ENCODE measurements at places on chromosomes 4 and X.

DNA sequence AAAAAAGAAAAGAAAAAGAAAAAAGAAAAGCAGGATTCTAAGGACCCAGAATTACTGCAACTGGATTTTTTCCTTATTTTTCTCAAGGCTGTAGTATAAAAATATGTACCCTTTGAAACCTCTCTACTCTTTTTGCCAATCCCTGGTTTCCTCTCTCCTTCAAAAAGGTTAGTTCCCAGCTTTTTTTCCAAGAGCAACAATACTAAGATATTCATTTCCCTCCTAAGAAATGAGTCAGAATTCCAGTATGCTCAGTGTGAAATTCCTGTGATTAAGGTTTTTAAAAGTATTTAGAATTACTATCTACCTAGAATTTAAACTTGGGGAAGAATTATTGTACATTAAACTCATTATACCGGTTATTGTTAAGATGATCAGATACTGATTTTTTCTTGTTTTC, 22.0 kb downstream of the SMIM14 start:
- no peak for DNase-seq

GRCh38 chrX:8743126-8743732, 11.3 kb upstream of the ANOS1 start:
- peak; percentile 32 for DNase-seq

- DNase-seq: no peak
These were observed 58.0 kb downstream of the PJA1 start for GRCh38 chrX:69107231-69107739.

- no peak for DNase-seq
These were observed 185.4 kb downstream of the SOWAHB start for GRCh38 chr4:76712564-76712963.

GRCh38 chrX:54447461-54447860, 7.3 kb downstream of the TSR2 start:
- DNase-seq: no peak

GRCh38 chrX:153941336-153942252, 2.8 kb downstream of the RENBP start:
- DNase-seq: no peak

- DNase-seq: no peak
These were observed 6.7 kb upstream of the FAM200B start for GRCh38 chr4:15674926-15675325.

GRCh38 chr4:157079441-157079840, 3.5 kb downstream of the GLRB start:
- DNase-seq: no peak

GRCh38 chr4:24799544-24800324, 4.4 kb downstream of the SOD3 start:
- no peak for DNase-seq

- DNase-seq: no peak
These were observed 63.7 kb downstream of the FAM13A start for GRCh38 chr4:88993246-88993645.

DNA sequence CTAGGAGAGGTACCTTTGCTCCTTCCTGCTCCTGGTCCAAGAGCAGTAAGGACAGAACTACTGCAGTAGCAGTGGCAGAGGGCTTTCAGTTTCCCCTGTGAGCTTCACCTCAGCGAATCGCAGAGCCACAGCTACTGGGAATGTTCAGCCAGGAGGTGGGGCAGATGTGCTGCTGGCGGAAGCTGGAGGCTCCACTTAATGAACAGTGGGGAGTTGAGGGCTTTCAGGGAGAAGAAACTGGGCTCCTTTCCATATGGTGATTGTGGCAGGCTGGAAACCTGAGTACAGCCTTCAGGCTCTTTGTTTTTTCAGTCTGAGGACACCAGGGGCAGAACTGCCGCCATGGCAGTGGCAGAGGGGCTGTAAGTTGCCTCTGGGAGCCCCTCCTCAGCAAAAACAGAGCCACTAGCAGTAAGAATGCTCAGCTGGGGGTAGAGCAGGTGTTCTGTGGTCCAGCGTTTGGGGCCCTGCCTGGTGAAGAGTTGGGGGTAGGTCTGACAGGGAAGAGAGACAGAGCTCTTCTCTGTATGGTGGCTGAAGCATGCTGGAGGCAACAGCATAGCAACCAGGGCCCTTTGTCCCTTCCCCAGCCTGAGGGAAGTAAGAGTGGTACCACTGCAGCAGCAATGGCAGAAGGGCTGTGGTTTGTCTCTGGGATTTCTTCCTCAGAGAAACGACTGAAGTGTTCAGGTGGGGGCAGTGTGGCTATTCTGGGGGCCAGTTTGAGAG, 106.0 kb upstream of the GRXCR1 start:
- no peak for DNase-seq

- DNase-seq: no peak
These were observed 12.0 kb upstream of the PLS3 start for GRCh38 chrX:115549008-115549407.

DNA sequence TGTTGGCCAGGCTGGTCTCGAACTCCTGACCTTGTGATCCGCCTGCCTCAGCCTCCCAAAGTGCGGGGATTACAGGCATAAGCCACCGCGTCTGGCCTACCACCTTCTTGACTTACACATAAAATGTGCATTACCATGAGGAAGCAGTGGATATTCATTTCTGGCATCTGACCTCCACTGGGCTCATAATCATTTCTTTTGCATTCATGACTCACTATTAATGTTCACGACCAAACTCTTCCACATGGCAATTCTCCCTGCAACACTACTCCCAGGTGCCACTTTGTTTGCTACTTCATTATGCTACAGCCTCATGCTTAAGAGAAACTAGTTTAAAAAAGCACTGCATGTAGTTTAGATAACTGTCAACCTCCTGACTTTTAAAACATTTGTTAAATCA, 22.7 kb downstream of the RASGEF1B start:
- DNase-seq: no peak

DNA sequence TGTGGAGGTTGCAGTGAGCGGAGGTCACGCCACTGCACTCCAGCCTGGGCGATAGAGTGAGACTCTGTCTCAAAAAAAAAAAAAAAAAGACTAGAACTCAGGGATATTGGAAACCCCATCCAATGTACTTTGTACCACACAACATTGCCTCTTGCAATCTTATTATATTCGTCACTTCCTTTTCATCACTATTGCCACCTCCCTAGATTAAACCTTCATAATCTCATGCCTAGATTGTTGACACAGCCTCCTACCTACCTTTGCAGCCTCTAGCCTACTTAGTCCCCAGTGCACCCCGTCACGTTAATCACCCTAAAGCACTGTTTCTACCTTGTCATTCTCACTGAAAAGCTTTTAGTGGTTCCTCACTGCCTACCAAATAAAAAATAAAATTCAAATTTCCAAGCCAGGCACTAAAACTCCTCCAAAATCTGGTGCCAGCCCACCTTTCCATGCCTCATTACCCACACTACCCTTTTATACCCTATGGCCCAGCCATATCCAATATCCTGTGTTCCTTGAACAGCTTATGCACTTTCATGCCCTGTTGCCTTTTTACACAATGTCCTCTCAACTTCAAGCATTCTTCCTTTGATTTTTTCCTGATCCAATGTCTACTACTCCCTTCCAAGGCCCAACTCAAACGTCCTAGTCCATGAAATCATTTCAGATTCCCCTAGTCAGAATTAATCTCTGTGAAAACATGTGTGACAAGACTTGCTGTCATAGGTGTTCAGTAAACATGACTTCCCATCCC, 23.6 kb upstream of the GJB1 start:
- DNase-seq: no peak

DNA sequence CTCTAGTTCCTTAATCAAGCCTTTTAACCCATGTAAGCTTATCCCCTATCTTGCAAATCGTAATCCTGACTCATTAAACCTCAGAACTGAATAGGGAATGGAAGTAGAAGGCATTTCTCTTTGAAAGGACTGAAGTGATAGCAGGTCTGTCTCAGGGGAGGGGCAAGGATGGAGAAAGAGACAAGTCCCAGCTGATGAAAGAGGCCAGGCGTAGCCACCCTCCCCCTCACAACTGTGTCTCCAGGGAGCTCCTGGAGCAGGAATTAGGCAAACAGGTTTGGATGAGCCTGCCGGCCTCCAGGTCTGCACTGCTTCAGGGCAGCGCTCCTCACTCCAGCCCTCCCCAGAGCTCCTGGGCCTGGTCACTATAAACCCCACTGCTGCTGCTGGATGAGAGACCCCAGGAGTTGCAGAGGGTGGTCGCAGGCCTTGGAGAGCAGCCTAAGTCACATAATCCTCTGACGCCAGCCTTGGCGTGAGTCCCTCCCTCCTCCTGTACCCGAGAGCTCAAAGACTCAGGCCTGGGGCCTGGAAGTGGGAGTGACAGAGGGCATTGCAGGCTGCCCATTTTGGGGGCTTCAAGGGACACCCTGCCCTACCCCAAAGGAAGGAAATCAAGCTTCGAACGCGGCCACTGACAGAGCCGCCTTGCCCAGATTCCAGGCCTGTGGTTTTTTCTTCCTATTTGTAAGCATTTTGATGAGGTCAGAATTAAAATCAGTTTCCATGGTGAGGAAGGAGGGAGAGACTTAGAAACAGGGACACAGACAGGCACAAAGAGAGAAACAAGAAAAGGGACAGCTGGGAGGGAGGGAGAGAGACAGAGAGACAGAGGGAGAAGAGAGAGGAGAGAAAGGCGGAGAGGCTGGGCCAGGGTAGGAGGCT, 21.2 kb upstream of the MSX1 start:
- DNase-seq: no peak

GRCh38 chr4:1789552-1789951, 3.5 kb upstream of the FGFR3 start:
- DNase-seq: no peak

GRCh38 chr4:173426064-173426463, 27.1 kb upstream of the SCRG1 start:
- no peak for DNase-seq

- DNase-seq: no peak
These were observed 29.6 kb downstream of the SPARCL1 start for GRCh38 chr4:87499403-87500091.

GRCh38 chr4:141933978-141934377, 297.6 kb downstream of the IL15 start:
- DNase-seq: no peak

DNA sequence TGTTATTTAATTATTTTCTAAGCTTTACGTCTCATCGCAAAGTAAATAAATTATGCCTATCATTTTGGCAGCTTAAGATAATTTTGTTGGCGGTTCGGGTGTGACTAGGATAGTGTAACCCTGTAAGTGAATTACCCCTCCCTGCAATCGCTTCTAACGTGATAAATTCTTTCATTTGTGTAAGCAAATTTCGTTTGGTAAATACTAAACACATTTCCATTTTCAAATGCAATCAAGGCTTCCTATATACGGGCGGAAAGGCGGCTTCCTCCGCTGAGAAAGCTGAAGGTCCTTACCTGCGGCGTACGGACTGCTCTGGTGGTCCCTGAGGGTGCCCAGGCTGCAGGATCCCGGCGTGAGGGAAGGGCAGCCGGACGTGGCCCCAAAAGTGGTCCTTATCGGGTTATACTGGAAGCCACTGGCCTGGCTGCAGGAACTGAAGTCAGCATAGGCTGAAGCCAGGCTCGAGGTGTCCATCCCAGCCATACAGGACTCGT, 403 bp downstream of the PHOX2B start:
- no peak for DNase-seq

DNA sequence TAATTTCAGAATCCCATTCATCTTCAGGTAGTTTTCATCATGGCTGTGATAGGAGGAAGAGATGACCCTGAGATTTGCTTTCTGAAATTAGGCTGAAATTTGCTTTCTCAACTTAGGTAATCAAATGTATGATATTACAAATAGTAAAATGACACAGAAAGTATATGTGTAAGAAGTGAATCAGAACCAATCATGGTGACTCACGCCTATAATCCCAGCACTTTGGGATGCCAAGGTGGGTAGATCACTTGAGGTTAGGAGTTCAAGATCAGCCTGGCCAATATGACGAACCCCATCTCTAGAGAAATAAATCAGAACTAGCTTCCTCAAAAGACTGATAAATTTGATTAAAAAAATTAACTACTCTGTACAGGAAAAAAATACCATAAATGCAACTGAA, 555.4 kb downstream of the STPG2 start:
- DNase-seq: no peak

GRCh38 chr4:140937866-140938265, 181.7 kb upstream of the TBC1D9 start:
- no peak for DNase-seq

GRCh38 chr4:158090323-158090722, 82.5 kb downstream of the GASK1B start:
- DNase-seq: no peak

GRCh38 chr4:45363931-45364330, 637.6 kb upstream of the GNPDA2 start:
- DNase-seq: no peak

Data from stimulated activated CD8-positive, alpha-beta memory T cell treated with anti-CD3 and anti-CD28 coated beads, Interleukin-12 subunit alpha, Interleukin-12 subunit beta, amount 100 ng/mL, for 1 hour (primary cell).